ENCODE measurements at places on chromosomes 3 and 15. TPM values are rescaled to one million over a fixed set of nuclear protein-coding genes. Genes with fewer than 3 reads are reported as not detected.

The SKOR1 gene
- polyA plus RNA-seq, result 0.45 TPM

DNA sequence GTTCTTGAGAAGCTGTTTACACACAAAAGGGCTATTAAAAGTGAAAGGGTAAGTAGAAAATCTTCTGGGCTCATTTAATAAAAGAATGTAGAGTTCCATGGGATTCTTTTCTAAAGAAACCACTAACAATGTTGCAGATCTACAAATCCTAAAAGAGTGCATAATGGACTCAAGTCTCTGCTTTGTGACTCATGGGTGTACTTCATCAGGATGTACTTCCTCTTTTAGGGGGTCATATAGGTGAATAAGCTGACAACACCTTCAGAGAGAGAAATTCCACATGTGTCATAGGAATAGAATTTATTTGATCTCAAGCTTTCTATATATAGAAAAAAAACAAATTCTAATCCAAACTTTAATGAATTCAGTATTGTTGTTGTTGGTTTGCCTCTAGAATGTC lies 355.5 kb downstream of the TIGIT start:
- DNase-seq, result no peak

DNA sequence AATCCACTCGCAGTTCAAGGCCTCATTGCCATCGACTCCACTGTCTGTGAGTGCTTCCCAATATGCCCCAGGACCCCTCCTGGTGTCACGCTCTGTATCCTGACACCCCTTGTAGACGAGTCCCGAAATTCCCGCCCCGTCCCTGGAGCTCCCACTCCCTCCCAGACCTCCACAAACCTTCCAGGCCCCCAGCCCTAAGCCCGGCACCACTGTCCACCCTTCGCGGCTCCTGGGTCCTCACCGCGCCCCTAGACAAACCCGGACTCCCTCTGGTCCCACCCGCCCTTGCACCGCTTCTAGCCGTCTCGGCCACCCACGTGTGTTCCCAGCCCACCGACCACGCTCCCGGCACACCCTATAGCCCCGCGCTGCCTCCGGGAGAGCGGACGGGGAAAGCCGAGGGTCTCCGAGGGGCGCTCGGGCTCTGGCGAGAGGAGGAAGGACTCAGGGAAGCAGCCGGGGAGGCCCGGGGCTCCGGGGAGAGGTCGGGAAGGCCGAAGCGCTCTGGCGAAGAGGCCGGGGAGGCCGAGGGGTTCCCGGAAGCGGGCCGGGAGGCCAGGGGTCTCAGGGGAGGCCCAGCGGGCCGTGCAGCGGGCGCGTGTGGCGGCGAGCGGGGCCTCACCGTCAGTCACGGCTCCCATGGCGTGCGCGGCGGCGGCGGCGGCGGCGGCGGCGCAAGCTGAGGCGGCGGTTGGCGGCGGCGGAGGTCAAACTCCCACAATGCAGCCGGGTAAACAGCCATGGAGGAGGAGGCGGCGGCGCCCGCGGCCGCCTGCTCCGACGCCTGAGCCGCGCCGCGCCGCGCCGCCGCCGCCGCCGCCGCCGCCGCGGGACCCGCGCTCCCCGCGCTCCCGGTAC lies at the start of the genes ATXN7 and THOC7:
ATXN7 (plus strand) TSS at position 718 of the 858 bp plus-strand sequence. CDS start 48,732 bp downstream, outside the sequence.
THOC7 (minus strand) TSS at position 656 of the 858 bp plus-strand sequence; CDS start at position 641, 15 bp downstream.
- DNase-seq, result no peak

- DNase-seq, result no peak
These were observed 71.9 kb downstream of the ALDH1A2 start for GRCh38 chr15:57993409-57994145.

GRCh38 chr3:141851411-141851810 lies 25.0 kb upstream of the ATP1B3 start:
- DNase-seq, result no peak

The CIB2 gene
- 25.7 TPM for polyA plus RNA-seq

The SERPINI1 gene
- polyA plus RNA-seq, result 41.1 TPM

DNA sequence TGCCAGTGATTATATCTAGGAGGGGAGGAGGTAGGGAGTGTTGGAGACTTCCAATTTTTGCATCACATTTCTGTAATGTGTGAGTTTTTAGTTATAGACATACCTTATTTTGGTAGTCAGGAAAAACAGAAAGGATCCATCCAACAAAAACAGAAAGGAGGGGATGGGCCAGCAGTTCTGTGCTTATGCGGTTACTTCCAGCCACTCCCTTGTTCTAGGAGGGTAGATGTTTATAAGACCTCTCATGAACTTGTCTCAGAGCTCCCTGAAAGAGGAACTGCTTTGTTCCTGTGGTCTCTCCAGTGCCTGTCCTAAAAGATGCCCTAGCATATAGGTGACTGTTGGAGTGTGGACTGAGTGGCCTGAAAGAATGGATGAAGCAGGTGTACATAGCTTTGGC lies 323.3 kb downstream of the CACNA2D3 start:
- DNase-seq, result no peak

The PRICKLE2 gene
- 20.3 TPM for polyA plus RNA-seq

DNA sequence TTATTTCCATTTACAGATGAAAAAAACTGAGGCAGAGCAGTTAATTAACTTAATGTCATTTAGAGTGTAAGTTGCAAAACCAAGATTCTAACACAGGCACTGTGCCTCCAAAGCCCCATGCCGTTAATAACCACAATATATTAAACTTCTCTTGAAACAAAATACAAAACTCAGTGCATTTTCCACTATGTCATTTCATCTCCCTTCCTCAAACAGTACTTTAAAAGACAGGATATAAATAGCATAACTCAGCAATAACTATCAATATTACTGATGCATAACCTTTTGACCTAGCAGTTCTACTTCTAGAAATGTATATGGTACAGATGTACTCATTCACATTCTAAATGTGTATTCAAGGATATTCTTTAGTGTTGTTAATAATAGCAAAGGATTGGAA lies 5.1 kb upstream of the TASOR start:
- DNase-seq, result no peak

DNA sequence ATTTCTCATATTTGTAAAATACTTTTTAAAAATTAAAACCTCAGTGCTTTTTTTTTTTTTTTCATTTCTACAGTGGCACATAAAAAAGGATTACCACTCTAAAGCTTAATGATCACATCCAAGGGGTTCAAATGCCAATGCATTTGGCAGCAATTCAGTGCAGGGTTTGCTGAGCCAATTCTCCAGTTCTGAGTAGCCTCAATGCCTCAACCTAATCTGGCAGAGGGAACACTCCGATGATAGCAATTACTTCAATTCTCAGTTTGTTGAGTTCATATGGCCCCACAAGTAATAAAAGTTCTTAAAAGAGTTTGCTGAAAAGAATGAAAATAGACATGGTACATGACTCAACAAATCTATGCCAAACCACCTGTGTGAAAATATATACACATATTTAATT lies 79.3 kb upstream of the RBMS3 start:
- no peak for DNase-seq

The ARGFX gene
- polyA plus RNA-seq, result not detected

DNA sequence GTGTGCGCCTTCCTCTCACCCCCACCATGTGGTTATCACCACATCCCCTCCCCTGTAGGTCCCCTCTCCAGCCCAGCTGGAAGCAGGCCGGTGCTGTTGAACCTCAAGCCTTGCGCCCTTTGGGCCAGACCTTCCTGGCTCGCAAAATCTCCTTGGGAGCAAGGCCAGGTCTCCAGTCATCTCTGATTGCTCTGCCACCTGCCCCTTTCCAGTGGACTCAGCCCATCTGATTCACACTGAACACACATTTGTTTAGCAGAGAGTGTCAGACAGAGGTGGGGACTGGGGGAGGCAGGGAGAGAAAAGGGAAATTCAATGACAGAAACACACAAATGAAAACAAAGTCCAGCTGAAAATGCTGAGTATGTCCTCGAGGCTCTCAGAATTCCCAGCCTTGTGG lies 119.4 kb downstream of the TPRA1 start:
- DNase-seq, result no peak

- no peak for DNase-seq
These were observed 81.6 kb upstream of the HERC1 start for GRCh38 chr15:63915209-63915872.

- no peak for DNase-seq
These were observed 57.2 kb downstream of the THBS1 start for GRCh38 chr15:39638041-39638440.

DNA sequence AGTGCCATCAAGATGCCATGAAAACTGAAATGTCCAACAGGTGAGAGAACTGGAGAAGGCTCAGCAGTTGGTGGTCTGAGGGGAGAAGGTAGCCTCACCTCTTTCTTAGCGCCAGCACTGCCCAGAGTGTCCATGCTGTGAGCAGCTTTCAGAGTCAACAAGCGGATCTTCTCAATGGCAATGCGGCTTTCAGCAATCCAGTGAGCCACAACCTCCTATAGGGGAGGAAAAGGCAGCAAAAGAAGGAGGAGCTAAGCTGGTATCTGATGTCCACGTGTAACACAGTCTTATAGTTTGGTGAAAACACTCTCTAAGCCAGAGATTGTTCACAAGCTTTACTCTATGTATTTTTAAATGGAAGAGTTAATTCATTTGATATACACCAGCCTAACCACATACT lies 36.1 kb upstream of the ACKR4 start:
- no peak for DNase-seq

The DNAJC19 gene
- 74.2 TPM for polyA plus RNA-seq

The HHLA2 gene
- 18.5 TPM for polyA plus RNA-seq

DNA sequence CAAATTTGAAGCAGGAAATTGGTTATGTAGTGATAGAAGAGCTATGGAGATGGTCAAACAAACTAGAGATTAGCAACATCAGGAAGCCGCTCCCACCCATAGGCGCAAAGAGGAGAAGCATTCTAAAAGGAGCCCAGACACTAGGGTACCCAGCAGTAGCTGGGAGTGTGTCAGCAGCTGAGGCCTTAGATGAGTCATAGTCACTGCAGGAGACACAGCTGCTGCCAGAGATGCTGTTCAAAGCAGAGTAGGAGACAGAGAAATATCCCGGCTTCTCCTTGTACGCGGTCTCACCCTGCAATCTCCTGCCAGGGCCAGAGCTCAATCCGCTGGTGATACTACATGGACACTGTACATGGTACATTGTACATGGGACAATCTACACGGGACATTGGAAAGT lies 61.9 kb downstream of the VGLL3 start:
- DNase-seq, result no peak

- DNase-seq, result no peak
These were observed 262.7 kb upstream of the CTDSPL start for GRCh38 chr3:37598808-37599581.

The GOLGA8J gene
- 1.4 TPM for polyA plus RNA-seq

- no peak for DNase-seq
These were observed 8.5 kb downstream of the CGNL1 start for GRCh38 chr15:57384816-57385215.
